ENCODE measurements at places on chromosomes 4 and X.

DNA sequence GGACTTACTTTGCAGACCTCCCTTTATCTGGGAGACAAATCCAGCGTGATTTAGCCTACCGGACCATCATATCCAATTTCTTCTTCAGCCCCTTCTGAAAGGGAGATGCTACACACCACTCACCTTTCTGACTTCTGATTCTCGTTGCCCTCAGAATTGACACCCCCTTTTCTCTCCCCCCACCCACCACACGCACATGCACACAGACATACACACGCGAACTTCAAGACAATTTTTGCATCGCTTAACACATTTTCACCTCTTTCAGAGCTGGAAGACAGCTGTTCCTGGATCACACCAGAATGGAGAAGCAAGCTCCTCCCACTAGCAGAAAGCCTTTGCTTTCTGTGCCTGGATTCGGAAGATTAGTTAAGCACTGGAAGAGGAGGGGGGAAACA, 1.0 kb upstream of the SNCA start:
- no peak for DNase-seq

GRCh38 chrX:34656842-34657725, at the start of gene TMEM47:
TSS of gene TMEM47 (minus strand) at chrX:34657285. CDS start at chrX:34657029, 256 bp downstream.
- no peak for DNase-seq

GRCh38 chr4:130044788-130045531, 949.0 kb downstream of the C4orf33 start:
- no peak for DNase-seq

DNA sequence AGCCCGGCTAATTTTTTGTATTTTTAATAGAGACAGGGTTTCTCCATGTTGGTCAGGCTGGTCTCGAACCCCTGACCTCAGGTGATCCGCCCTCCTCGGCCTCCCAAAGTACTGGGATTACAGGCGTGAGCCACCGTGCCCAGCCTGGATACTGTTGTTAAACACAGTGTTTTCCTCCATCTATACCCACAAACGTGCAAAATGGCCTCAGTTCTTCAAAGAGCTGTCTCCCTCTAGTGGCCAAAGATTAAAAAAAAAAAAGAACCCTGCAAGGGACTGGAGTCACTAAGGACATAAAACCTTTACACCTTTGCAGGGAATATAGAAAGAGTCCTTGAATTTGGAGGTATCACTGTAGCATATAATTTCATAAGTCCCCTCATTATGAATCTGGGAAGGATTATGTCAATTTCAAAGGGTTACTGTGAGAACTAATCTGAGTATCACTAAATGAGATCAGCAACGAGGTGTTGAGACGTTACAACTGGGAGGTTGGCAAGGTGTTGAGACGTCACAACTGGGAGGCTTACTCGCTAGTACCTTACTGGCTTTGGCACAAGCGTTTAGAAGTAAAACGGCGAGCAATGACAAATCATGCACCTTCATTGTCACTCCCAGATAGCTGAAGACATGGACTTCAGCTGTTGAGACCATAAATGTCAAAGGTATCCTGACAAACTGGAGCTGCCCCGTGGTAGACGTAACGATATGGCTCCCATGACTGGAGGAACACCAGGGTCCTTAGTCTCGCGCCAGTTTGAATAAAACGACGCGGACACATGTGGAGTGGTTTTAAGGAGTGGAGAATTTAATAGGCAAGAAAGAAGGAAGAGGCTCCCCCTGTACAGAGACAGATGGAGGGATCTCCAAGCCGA, 33.4 kb upstream of the ENPP6 start:
- DNase-seq = peak; percentile 63

DNA sequence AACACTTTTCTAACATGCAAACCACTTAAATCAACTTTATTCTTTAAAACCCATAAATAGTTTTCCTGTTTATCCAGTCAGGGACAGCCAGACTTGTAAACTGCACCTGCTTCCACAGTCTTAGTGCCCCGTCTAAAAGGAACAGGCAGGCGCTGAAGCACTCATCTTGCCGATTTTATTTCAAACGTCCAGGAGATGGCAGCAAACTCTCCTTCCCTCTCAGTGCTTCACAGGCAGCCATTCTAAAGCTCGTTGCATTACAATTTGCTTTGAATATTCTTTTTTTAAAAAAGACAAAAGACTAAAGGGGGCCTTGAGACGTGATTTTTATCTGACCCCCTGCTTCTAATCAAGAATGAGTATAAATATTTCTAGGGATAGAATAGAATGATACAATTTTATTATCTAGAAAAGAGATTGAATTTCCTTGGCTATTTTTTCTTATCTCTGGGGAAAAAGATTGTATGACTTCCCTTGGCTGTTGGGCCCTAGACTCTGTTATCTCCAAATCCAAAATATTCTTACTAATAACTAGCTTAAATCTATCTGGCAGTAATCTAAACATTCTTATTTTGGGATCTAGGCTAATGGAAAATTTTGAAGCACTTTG, 93.6 kb upstream of the MYOZ2 start:
- peak; percentile 76 for DNase-seq

- no peak for DNase-seq
These were observed 93.9 kb upstream of the FRMPD3 start for GRCh38 chrX:107355533-107355932.

GRCh38 chrX:41922431-41923151, 763 bp downstream of the CASK start:
- no peak for DNase-seq

DNA sequence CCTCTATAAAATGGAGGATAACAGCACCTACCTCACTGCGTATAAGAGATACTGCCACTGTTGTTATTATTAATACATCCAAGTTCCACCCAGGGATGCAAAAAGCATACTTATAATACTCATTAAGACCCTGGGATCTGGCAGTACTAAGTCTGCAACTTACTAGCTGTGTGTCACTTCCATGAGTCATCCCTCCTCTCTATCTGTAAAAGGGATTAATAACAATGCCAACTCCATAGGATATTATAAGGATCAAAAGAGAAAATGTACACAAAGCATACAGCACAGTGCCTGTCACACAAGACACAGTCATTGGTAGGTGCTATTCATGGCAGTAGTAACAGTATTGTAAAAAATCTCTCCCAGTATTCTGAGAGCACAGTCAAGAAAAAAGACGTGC, 216.7 kb downstream of the HS6ST2 start:
- no peak for DNase-seq

DNA sequence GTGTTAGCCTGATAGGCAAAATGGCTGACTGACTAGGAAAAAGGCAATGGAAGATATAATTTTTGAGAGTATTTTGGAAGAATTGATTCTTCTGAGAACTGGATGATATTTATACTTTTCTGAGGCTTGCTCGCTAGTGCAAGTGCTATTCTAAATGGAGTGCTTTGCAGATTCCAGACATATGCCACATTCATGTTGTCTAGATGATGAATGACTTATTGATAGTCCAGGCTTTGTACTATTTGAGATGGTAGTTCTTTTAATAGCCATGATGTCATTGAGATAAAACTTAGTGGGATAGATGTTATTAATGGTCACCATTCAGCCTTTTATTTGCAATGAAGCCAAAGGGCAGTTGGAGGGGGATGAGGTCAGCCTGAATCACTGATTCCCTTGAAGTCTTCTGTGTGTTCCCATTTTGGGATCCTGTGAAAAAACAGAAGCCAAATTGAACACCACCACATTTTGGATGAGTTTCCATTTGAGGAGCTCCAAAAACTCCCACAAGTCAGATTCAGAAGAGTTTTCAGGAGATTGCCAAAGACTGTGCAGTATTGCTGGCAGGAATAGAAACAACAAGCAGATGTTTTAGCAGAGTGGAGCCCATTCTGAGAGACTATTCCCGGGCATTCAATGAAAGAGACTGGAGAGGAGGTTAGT, 184.1 kb downstream of the IL1RAPL2 start:
- no peak for DNase-seq
